ENCODE measurements at places on chromosomes 11 and 22.

GRCh38 chr11:73996161-73996747 lies 12.6 kb downstream of the UCP3 start:
- no peak for DNase-seq

DNA sequence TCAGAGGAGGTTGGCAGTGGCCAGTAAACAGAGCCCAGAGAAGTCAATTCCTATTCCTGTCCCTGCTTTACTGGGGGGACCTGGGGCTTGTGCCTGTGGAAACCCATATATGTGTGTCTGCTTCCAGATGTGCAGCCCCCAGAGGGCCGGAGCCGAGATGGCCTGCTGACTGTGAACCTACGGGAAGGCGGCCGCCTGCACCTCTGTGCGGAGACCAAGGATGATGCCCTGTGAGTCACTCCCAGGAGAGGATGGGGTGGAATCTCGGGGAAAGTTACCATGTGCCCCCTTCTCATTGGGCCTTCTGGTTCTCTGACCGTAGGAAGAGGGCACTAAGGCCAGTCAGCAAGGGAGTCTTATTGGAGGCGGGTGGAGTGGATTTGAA lies 5.3 kb downstream of the PLEKHB1 start:
- no peak for DNase-seq

- DNase-seq, result no peak
Observed at GRCh38 chr11:128841461-128842072, 25.5 kb downstream of the KCNJ1 start.

GRCh38 chr11:106160494-106160893 lies 83.0 kb downstream of the AASDHPPT start:
- DNase-seq, result no peak

- no peak for DNase-seq
Observed at GRCh38 chr11:47333886-47334443, 18.5 kb downstream of the MYBPC3 start.

DNA sequence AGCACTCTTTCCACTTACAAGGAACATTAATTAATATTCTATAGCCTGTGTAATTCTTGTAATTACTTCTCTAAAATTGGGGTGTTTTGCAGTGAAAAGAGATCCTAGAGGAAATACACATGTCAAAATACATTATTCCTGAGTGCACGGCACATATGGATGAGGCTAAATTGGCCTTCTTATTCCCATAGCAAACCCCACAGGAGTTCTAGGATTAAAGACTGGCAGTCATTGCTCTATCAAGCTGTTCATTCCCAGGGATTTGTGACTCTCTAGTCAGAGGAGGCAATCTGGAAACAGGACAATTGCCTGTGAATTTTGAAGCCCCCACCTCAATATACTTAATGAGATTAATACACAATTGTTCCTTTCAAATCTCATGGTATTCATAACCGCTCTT lies 145.9 kb upstream of the OPCML start:
- no peak for DNase-seq

GRCh38 chr22:40383905-40384304 lies 13.5 kb downstream of the SGSM3 start:
- DNase-seq, result no peak

GRCh38 chr11:2730272-2731129 lies 30.7 kb upstream of the KCNQ1OT1 start:
- no peak for DNase-seq

- no peak for DNase-seq
Observed at GRCh38 chr11:8249482-8249881, 14.2 kb downstream of the LMO1 start.

- no peak for DNase-seq
Observed at GRCh38 chr11:69317401-69318092, 23.6 kb downstream of the MYEOV start.

GRCh38 chr11:35317253-35317652 lies 102.1 kb downstream of the SLC1A2 start:
- no peak for DNase-seq

- DNase-seq, result no peak
Observed at GRCh38 chr22:42906605-42907348, 49.7 kb upstream of the ARFGAP3 start.

DNA sequence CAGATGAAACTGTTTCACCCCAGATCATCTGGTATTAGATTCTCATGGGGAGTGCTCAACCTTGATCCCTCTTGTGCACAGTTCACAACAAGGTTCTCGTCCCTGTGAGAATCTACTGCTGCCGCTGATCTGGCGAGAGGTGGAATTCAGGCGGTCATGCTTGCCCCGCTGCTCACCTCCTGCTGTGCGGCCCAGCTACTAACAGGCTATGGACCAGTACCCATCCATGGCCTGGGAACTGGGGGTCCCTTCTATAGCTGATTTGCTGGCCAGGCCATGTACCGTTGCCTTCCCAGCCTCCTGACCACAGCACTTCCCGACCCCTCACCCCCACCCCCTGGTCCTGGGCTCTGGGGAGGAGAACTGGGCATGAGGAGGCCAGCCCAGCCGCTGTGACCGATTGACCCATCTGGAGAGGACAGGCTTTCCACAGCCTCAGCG lies 2.6 kb downstream of the PHLDA2 start:
- no peak for DNase-seq

- no peak for DNase-seq
Observed at GRCh38 chr11:6568191-6568918, 35.1 kb downstream of the RRP8 start.

- no peak for DNase-seq
Observed at GRCh38 chr11:48099916-48100446, 116.6 kb upstream of the OR4B1 start.

GRCh38 chr11:774873-775592 lies 2.3 kb downstream of the GATD1 start:
- DNase-seq, result no peak

DNA sequence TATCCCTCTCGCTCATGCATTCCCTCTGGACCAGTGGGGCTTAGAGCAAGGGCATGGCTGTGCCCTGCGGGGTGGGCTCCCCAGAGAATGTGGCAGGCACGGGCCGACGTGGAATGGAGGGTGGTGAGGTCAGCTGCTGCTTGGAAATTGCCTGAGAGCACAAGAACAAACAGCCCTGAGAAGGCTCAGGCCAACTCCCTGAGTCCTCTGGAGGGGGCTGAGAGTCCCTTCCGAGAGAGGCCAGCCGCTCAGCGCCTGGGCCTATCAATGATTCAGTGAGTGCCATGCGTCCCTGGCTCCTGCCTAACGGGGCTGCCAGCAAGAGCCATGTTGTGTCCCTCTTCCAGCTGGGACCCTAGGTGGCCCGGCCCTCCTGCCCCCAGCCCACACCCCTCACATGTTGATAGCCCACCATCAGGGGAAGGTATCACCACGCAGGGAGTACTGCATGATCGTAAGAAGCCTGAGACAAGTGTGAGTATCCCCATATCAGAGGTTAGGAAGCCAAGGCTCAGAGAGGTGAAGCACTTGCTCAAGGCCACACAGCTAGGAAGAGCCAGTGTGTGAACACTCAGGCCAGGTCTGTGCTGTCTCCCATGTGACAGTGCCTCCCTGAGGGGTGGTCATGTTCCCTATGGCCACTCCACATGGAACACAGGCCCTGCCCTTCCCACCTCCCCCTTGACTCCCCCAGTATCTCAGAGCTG lies 55.8 kb downstream of the NECTIN1 start:
- no peak for DNase-seq

- DNase-seq, result no peak
Observed at GRCh38 chr22:50483556-50483955, 2.2 kb downstream of the ADM2 start.

DNA sequence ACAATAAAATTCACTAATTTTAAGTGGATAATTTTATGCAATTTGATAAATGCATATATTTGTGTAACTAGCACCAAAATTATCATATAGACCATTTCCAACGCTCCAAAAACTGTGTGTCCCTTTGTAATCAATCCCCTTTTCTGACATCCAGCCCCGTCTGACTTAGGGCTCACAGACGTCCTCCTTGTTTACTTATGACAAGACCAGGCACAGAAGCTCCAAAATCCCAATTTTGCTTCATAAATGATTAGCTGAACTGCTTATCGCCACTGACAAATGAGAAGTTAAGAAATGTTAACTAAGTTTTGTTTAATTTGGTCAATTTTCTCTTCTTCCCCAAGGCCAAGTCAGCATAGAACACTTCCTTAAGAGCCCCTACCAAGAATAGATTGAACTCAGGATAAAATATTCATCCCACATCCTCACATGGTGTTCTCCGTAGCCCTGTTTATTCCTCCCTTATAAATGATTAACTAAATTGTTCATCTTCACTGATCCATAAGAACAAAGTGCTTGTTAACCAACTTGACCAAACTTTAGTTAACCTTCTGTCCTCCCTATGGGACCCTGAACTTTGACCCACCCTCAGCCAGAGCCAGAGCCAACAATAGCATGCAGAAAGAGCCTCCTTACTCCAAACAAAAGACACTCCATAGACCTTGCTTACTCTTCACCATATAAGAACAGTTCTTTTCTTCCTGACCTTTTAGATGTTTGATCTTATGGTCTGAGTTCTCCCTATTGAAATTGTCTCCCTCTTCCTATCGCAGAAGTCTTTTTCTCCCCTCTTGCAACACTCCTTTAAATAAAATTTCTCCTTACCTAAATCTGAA lies 30.8 kb upstream of the GLYAT start:
- no peak for DNase-seq

- peak; percentile 48 for DNase-seq
Observed at GRCh38 chr22:42299586-42300258, 29.3 kb upstream of the TCF20 start.

DNA sequence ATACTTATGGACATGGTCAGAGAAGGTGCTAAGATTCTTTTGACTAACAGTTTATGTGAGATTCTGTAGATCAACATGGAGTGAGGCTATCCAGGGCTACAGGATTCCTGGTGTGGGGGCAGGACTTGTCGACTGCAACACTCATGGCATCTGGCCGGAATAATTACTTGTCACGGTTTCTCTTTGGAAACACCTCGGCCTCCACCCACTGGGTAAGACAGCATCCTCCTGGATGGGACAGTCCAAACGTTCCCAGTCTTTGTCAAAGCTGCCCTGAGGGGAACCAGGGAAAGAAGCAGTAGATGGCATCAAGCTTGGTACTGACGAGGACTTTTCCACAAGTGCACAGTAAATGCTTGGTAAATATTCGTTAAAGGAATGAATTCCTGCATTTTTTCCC lies 762.8 kb downstream of the BRD1 start:
- DNase-seq, result no peak

DNA sequence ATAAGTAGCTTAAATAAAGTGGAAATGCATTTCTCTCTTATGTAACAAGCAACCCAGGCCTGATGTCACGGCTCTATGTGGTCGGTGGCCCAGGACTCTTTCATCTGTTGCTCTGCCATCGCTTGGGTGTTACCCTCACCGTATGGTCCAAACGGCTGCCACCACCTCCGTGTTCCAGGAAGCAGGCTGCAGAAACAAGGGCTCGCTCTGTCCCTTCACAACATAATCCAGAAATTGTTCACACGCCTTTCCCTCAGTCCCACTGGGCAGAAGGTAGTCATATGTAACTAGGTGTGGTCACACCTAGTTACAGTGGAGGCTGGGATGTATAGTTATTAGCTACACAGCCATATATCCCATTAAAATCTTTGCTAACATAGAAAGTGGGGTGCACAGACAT lies 421.0 kb downstream of the SOX6 start:
- no peak for DNase-seq

DNA sequence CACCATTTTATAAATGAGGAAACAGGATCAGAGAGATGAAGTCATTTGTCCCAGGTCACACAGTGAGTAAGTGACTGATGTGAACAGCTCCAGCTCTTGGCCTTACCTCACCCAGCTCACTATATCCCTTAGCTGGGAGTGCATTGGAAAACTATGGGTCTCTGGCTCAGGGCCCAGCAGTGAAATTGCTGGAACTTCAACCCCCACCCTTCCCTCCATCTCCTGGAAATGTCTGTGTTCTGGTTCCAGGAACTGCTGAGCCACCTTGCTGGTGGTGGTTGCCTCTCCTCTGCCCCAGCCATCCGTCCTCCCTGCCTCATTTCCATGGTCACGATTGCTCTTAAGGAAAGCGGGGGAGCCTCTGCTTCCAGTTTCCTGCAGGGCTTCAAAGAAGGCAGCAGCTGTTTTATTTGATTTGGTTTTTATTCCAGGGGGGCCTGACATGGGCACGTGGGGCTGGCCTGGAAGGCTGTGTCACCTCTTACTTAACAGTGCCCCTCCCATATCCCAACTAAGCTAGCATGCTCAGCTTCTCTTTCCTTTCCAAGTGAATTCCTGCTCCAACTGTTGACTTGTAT lies 46.2 kb upstream of the CSTF3 start:
- DNase-seq, result no peak

DNA sequence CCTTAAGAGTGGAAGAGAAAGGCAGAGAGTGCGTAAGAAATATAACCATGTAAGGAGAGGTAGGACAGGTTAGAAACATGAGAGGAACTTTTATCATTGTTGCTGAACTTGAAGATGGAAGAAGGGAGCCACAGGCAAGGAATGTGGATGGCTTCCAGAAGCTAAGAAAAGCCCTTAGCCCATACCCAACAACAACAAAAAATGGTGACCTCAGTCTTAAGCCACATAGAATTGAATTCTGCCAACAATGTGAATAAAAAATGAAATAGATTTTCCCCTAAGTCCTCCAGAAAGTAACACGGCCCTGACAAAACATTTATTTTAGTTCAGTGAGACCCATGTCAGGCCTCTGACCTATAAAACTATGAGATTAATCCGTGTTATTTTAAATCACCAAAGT lies 767.3 kb downstream of the FAM181B start:
- no peak for DNase-seq

DNA sequence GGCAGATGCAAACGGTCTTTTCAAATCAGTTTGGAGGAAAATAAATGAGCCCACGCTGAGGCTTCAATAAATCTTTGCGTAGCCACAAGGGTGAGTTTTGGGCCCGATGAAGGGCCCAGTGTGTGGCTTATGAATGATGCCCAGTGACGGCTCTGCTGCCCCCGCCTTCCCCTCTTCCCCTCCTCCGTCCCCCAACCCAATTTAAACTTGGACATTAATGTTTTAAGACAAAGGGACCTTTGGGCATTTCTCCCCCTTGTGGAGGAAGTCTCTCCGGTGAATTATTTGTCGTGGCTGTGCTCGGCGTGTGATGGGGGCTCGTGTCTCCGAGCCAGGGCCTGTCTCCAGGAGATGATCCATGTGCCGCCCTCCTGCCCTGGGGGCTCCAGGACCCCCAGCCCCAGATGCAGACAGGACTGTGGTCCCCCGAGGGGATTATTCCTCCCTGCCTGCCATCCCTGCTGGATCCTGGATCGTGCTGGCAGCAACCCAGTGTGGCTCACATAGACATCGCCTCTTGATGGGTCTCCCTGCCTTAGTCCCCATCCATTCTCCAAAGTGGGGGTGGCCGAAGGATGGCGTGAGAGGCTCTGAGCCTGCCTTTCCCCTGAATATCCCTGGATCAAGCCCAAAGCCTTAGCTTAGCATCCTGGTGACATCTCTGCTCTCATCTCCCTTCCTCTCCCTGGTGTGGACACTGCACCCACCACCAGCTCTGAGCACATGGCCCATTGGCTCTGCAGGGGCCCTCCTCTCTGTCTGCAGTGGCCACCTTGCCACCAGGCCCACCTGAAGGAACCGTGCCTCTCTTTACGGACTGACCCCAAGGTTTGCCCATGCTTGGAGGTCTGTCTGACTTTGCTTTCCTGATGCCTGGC lies 56.4 kb downstream of the SMIM38 start:
- DNase-seq, result no peak

- no peak for DNase-seq
Observed at GRCh38 chr11:10322401-10322800, 17.5 kb downstream of the ADM start.

GRCh38 chr11:102553835-102554282 lies 23.3 kb upstream of the MMP7 start:
- DNase-seq, result no peak

GRCh38 chr11:95344932-95345642 lies 114.1 kb upstream of the SESN3 start:
- no peak for DNase-seq

All from activated CD4-positive, alpha-beta T cell treated with anti-CD3 and anti-CD28 coated beads, Interleukin-2, Interleukin-6, amounts not matched to agents 100 ng/mL and 50 ng/mL, durations not matched to agents 16 hours and 8 hours (primary cell).